ENCODE measurements at places on chromosomes 5 and 9.
A peak's percentile ranks its signal among the peaks of the same experiment; 100 is the strongest.

DNA sequence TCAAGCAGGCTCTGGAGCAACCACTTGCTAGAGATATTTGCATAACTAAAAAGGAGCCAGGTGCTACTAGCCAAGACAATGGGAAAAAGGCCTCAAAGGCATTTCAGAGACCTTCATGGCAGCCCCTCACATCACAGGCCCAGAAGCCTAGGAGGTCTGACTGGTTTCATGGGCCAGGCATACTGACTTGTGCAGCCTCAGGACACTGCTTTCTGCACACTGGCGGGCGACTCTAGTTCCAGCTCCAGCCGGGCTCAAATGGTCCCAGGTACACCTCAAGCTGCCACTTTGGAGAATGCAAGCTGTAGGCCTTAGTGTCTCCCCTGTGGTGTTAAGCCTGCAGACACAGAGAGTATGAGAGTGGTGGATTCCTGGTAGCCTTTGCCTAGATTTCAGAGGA is 27.1 kb downstream of the COX7C start:
- DNase-seq = no peak

GRCh38 chr9:85536076-85536475 is 205.7 kb downstream of the AGTPBP1 start:
- no peak for DNase-seq

DNA sequence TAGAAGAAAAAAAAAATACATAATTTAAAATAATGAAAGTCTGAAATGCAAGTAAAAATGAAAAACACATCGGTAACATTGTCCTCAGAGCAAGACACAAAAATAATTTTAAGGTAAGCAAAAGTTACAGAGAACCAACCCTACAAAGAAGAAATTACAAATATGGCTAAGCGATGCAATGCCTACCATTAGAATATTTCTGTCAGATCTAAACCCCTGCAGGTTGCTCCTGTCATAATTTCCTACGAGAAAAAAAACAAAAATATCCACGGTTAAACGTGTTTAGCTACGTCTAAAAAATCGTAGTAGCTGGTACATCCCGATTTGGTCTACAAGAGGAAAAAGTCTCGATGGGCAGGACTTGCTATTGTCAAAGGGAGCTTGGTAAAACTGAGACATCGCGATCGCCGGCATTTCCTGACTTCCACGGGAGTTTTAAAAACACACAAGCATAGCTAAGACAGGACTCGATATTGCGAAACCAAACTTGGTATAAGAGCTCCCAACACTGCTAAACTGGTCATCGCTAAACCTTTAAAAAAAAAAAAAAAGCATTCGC is 1.1 kb upstream of the ANXA2R start:
- no peak for DNase-seq

DNA sequence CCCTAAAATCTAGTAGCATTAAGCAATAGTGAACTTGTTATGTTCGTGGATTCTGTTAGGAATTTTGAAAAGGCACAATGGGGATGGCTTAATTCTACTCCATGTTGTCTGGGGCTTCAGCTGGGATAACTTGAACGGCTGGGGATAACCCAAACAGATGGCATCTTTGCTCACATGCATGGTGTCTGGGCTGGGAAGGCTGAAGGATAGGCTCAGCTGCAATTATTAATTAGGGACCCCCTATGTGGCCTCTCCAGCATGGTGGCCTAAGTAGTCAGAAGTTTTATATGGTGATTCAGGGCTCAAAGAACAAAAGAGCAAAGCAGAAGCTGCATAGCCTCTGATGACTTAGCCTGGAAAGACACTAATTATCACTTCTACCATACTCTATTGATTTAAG is 551.1 kb downstream of the PSAT1 start:
- DNase-seq = no peak

- DNase-seq = no peak
Measured at GRCh38 chr9:5113994-5114748, 71.3 kb downstream of the INSL6 start.

GRCh38 chr5:59599729-59600128 is 293.8 kb downstream of the PDE4D start:
- DNase-seq = no peak

GRCh38 chr5:144812763-144813162 is 642.1 kb downstream of the KCTD16 start:
- no peak for DNase-seq

- DNase-seq = no peak
Measured at GRCh38 chr5:64165500-64166200, at the start of gene RNF180. Gene RNF180, plus strand, starts transcription at chr5:64165843. Its CDS starts 34,965 bp downstream, at chr5:64200808.

DNA sequence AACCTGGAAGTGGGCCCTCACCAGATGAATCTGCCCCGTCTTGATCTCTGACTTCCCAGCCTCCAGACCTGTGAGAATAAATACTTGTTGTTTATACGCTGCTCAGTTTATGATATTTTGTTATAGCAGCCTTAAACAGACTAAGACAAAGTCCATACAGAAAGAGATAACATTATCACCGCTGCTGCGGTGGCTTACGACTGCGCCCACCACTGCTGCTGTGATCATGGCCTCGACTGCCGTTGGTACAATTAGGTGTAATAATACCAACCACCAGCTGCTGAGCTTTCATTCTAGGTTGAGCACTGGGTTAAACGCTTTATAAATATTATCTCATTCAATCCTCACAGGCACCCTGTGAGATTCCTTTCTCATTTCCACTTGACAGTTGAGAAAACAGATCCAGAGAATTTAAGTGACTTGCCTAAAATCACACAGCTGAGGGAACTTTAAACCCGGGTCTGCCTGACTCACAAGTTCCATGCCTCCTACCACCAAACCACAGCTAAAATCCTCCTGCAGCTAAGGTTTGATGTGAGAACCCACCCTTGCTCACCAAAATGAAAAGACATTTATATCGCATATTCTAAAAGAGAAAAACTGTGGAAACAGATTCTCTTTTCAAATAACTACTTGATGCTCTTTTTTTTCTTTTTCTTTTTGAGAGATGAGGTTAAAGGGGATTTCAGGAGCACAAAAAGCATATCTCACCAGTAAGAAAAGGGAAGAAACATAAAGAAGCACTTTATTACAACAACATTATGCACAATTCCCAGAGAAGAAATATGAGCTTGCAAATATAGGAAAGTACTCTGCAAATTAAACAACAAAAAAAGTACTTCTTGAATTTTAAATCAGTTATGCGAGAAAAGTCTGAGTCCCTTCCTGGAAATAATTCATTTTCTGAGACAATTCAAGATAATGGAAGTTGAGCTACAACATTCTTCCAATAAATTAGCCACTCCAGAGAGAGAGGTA is 23.9 kb downstream of the GOLM1 start:
- DNase-seq = no peak

GRCh38 chr5:133680830-133681565 is 68.7 kb upstream of the FSTL4 start:
- DNase-seq = no peak

DNA sequence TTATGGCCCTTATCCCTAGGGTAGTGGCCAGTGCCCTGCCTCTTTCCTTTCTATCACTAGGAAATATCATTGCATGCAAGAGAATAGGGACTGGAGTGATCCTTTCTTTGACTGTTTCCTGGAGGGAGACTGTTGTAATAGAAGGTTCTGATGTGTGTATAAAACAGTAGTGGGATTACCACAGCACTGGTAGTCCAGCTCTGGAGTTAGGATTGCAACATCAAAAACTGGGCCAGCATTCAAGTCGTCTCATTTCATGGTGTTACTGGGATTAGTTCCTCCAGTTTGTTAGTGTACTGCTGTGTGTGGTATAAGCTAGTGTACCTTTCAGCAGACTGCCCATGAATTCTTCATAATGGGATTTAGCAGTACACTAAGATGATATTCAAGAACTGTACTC is 45.8 kb downstream of the KIAA1958 start:
- no peak for DNase-seq

DNA sequence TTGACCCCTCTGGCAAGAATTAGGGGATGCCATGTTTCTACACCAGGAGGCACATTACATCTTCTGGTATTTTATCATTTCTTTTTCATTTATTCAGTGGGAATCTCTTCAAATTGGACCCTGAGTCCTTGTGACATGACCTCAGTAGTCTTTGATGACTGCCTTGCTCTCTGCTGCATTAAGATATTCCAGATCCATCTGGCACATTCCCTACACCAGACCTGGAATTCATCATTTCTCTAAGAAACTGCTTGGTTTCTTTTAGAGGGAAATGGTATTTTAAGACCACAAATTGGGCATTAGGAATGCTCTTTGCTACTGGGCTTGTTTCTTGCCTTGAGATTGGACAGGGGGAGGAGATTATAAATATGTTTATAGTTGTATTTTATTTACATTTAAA is 61.0 kb downstream of the GALNT10 start:
- DNase-seq = no peak

DNA sequence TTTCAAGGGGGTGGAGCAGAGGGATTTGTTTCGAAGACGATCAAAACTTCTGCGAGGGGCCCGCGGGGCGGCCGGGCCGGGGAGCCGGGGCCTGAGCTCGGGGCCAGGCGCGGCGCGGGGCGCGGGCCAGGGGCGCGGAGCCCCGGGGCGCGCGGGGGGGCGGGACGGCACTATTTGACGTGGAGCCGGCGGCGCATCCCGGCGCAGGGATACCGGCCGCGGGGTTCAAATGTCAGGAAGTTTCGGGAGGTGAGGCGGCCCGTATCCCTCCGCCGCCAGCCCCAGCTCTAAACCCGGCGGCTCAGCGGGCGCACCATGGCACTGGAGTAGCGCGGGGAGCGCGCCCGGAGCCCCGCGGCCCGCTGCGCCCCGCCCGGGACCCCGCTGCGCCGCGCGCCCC is at the start of gene LMX1B:
LMX1B (plus strand) TSS at position 278 of the 400 bp plus-strand sequence. CDS start 522 bp downstream, outside the sequence.
- DNase-seq = no peak

- no peak for DNase-seq
Measured at GRCh38 chr5:147359581-147359980, 124.8 kb downstream of the STK32A start.

- DNase-seq = no peak
Measured at GRCh38 chr5:124104821-124105220, 592.8 kb downstream of the CSNK1G3 start.

- DNase-seq = no peak
Measured at GRCh38 chr9:133493428-133493827, 14.5 kb upstream of the SLC2A6 start.

- DNase-seq = no peak
Measured at GRCh38 chr9:121620777-121621449, 30.5 kb upstream of the DAB2IP start.

- no peak for DNase-seq
Measured at GRCh38 chr9:119375892-119376291, 6.7 kb upstream of the BRINP1 start.

DNA sequence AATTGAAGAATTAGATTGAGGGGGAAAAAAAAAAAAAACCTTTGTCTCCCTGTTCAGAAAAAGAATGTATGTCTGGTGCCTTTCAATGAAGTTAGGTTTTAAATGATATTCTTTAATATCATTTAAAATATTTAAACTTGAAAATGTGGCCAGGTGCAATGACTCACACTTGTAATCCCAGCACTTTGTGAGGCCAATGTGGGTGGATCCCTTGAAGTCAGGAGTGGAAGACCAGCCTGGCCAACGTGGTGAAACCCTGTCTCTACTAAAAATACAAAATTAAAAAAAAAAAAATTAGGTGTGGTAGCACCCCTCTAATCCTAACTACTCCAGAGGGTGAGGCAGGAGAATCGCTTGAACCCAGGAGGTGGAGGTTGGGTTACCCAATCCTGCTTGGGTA is 111.1 kb upstream of the RASA1 start:
- DNase-seq = no peak

- no peak for DNase-seq
Measured at GRCh38 chr9:36872641-36873040, 161.4 kb downstream of the PAX5 start.

DNA sequence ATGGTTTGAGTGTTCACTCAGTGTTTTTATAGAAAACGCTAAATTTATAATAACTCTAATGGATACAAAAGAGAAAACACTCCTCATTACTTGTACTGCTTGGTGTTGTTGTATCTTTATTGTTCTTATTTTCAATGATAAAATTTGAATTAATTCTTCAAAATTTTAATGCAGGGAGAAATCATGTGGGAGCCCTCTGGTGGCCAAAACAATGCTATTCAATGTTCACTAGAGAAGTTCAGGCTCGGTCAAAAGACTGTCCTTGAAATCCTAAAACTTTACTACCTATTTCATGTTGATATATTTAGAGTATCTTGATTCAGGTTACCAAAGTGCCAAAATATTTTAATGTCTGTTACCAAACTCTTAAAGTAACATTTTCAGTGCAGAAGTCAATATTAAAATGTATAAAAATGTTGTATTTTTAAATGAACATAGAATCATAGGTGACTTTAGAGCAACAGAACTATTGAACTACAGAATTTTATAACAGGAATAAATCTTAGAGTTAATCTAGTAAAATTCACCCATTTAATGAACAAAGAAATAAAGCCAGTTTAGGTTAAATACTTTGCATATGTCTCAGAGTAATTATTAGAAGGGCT is 1259.8 kb downstream of the PTPRD start:
- DNase-seq = no peak

- DNase-seq = no peak
Measured at GRCh38 chr5:173885475-173886010, 2.6 kb upstream of the CPEB4 start.

- DNase-seq = no peak
Measured at GRCh38 chr9:75891771-75892215, 1.3 kb downstream of the PCSK5 start.

- no peak for DNase-seq
Measured at GRCh38 chr9:32442433-32442832, 58.0 kb downstream of the ACO1 start.

DNA sequence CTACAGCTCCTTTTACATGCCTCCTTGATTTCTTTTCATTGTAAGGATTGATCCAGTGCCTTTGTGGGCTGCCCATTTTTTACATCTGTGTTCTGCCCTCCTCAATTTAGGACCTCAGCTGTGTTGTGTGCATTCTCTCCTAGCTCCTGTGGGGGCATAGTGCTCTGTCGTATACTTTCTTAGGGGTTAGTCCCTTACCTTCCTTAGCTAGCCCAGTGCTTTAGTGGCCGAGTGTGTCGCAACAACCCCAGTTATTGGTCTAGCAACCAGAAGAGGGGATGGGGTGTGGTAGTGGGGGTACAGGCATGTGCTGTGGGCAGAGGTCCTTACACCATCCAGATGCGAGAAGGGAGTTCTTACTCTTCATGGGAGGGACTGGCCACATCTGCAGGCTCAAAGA is 12.1 kb downstream of the MTRR start:
- no peak for DNase-seq

DNA sequence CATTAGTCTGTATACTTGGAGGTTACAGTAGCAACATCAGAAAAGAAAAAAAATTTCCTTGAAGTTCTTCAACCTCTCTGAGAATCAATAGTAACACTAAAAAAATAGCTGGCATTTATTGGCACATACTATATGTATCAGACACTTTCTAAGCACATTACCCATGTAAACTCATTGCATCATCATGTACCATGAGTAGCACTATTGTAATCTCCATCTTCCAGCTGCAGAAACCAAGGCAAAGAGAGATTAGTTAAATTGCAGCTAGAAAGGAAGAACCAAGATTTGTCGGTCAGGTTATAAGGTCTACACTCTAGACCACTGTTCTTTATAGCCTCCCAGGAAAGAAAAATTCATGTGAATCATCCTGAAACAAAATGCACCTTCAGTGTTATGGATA is 31.4 kb upstream of the RAB3C start:
- DNase-seq = no peak

- DNase-seq = no peak
Measured at GRCh38 chr5:158869092-158869491, 230.6 kb downstream of the EBF1 start.

- DNase-seq = no peak
Measured at GRCh38 chr9:38009035-38009501, 60.0 kb downstream of the SHB start.

- no peak for DNase-seq
Measured at GRCh38 chr5:168186289-168187074, 105.0 kb upstream of the WWC1 start.

GRCh38 chr5:926417-927171 is 33.9 kb downstream of the TRIP13 start:
- peak; percentile 14 for DNase-seq

GRCh38 chr5:10760096-10760920 is 726 bp downstream of the DAP start:
- DNase-seq = no peak

All from stimulated activated CD4-positive, alpha-beta T cell treated with anti-CD3 and anti-CD28 coated beads, Interleukin-15, amount 100 ng/mL, for 1 hour (primary cell).